NCI-H82 (cell line): ENCODE measurements at places on chromosomes 7 and 10.

DNA sequence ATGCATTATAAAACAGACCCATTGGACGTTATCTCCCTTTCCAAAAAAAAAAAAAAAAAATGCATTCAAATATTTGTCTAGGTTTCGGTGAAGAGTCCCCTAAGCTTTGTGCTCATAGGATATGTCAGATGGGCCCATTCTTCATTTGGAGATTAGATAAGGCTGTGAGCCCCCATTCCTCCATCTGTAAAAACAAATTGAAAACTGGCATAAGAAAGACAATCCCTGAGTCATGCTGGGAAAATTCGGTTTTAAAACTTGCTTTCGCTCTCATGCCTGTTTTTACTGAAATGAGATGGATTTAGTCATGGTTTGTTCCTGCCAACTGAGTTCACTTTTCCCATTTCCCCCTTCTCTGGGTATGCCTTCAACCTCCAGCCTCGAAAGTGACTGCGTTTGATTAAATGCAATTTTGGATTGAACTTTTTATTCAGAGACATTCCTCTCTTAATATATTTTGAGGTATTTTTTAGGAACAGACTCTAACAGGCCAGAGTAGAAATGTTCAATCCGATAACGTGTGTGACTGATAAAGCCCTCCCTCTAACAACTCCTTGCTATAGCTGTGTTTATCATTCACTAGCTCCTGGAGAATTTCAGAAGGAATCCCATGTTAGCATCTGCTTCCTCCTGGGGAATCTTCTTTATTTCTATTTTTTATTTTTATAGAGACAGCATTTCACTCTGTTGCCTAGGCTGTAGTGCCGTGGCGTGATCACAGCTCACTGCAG is 190.9 kb upstream of the LYZL2 start:
- DNase-seq, result no peak

DNA sequence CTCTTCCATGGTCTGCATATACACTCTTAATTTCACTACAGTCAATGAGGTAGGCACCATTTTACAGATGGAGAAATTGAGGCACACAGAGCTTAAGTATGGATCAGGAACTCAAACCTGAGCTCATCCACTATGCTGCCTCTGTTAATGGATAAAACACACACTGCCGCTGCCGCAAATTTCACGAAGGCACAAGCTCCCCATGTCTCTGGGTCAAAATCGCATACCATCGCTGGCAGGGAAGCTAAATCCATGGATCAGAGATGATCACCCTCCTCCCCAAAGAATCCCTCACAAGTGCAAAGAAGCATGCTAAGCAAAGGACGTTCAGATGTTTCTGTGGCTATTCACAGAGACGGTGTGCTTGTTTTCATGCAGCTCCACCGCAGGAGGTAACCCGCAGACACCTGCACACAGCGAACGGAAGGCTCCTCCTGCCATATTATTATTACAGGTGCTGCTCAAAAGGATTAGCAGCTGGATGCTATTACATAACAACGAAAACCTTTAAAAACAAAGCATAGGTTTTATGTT is 109.3 kb downstream of the UBE2H start:
- DNase-seq, result no peak

GRCh38 chr10:132479024-132479602 is 58.5 kb upstream of the INPP5A start:
- no peak for DNase-seq

DNA sequence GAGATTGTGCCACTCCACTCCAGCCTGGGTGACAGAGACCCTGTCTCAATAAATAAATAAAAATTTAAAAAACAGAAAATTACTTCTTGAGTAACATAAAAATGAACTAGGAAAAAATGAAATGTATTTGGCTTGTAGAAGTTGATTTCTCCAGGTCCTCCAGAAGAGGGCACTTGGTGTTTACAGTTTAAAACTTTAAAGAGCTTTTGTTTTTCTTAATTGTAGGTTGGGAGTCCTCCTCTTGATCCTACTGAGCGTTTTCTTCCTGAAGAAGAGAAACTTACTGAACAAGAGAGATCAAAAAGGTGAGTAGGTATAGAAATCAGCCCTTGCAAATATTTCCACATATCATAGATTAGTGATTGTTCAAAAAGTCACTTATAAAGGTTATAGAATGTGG is 16.2 kb downstream of the KIFBP start:
- peak; percentile 11 for DNase-seq
